ENCODE measurements at places on chromosomes 6 and 20.
A peak's percentile ranks its signal among the peaks of the same experiment; 100 is the strongest.

- DNase-seq: peak; percentile 30
These were observed 20.4 kb upstream of the BPIFB1 start for GRCh38 chr20:33262658-33263065.

- DNase-seq: peak; percentile 26
These were observed 36.0 kb downstream of the ATXN1 start for GRCh38 chr6:16725145-16725864.

- peak; percentile 64 for DNase-seq
These were observed 68.6 kb upstream of the CCN6 start for GRCh38 chr6:111985202-111985731.

DNA sequence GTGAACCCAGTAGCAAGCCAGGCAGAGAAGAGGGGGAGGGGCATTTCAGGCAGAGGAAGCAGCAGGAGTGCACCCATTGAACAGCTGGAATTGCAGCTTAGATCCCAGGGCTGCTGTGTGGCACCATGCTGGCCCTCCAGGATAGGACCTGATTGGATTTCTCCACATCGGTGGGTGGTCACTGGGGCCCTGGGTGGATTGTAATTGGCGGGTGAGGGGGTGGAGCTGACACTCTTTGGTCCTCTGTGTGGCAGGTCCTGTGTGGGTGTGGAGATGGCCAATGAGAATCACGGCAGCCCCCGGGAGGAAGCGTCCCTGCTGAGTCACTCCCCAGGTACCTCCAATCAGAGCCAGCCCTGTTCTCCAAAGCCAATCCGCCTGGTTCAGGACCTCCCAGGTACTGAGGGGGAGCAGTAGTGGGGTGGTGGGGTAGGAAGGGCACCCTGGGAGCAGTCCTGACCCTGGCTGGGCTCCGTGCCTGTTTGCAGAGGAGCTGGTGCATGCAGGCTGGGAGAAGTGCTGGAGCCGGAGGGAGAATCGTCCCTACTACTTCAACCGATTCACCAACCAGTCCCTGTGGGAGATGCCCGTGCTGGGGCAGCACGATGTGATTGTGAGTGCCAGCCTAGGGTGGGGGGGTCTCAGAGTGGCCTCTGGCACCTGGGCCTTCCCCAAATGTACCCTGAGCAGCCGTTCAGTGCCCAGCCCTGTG is 4.4 kb downstream of the PCIF1 start:
- no peak for DNase-seq

- no peak for DNase-seq
These were observed 20.4 kb downstream of the ZNF184 start for GRCh38 chr6:27452496-27452897.

- peak; percentile 46 for DNase-seq
These were observed 670.9 kb downstream of the QKI start for GRCh38 chr6:164085091-164086075.

GRCh38 chr6:160520043-160520904 is 143.8 kb downstream of the LPA start:
- DNase-seq: peak; percentile 85

GRCh38 chr20:40481337-40481736 is 207.7 kb downstream of the MAFB start:
- no peak for DNase-seq

DNA sequence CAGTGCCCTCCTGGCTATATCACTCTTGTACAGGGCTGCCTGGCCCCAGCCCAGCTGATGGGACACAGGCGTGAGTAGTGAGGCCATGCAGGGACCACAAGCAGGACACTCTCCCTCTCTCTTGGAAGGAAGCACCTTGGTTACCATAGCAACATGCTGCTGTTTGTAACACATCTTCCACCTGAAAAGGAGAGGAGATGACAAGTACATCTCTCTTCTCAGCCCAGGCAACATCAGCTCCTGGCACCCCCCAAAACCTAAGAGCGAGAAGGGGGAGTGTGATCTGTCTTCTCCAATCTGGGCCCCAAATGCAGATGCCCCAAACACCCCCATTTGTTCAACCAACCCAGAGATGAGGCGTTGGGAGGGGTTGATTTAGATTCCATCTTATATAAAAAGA is 49.9 kb downstream of the KCNB1 start:
- no peak for DNase-seq

DNA sequence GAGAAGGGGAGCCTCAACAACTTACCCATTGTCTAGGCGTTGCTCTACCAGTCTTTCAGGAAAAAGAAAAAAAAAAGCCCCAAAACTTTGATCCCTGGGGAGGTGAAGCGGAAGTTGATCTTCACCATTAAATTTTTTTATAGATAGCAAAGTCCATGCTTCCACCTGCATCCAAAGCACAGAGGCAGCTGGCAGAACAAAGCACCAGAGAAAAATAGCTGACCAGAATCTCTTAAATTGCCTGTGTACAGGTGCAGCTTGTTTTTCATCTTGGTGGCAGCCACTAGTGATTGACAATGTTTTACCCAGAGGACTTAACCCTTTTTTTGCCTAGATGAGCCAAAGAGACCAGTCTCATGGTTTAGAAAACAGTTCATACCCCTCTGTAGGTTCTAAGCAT is 86.0 kb downstream of the MYB start:
- no peak for DNase-seq

GRCh38 chr20:20017844-20018185 is 653 bp downstream of the NAA20 start:
- DNase-seq: no peak

DNA sequence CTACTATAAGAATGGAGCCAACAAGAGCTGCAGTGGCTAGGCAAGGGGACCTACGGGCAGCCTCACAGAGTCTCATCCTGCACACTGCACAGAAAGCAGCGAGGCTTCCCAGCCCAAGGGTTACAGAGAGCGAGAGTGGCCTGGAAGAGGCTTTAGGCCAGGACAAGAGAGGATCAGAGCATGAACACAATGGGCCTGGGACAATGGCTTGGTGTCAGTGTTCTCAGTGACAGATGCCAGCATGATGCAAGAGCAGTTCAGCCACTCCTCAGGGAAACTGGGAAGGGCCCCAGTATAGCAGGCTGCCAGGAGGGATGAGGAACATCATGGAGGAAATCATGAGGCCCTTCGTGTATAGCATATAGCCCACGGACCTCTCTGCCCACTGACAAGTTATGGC is 108.0 kb downstream of the NUS1 start:
- DNase-seq: no peak

DNA sequence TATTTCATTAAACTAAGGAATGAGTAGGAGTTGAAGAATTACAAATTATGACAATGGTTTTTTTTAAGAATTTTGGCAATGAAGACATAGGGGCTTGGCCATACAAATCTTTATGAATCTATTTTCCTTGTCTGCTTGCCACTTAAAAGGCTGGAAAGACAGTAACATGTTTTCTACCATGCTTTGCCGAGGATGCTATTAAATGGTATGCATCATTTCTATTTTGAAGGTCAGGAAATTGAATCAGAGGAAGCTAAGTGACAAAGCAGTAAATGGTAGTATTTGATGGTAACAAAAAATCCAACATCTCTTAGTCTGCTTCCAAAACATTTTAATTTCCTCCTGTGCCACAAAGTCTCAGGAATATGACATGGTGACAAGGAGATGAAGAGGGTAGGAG is 287.2 kb downstream of the RFPL4B start:
- no peak for DNase-seq

GRCh38 chr20:3753098-3753497 is 14.5 kb downstream of the ADISSP start:
- DNase-seq: peak; percentile 91

DNA sequence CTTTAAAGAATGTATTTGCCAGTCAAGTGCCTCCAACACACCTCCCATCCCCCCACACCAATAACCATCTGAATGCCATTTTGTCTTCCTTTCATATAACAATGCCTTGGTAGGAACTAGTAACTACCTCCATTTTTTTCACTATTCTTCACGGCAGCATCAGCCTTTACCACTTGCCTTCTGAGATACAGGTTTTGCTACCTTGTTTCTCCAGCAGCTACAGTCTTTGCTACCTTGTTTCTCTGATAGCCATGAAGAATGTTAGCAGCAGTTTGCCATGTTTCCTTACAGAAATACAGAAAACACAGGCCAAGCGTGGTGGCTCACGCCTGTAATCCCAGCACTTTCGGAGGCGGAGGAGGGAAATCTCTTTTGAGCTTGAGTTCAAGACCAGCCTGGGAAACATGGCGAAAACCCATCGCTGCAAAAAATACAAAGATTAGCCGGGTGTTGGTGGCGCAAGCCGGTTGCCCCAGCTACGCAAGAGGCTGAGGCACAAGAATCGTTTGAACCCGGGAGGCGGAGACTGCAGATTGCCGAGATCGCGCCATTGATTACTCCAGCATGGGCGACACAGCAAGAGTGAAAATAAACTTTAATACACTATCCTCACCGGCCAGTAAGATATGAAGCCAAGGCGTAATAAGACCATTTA is 100.9 kb downstream of the HFE start:
- no peak for DNase-seq

DNA sequence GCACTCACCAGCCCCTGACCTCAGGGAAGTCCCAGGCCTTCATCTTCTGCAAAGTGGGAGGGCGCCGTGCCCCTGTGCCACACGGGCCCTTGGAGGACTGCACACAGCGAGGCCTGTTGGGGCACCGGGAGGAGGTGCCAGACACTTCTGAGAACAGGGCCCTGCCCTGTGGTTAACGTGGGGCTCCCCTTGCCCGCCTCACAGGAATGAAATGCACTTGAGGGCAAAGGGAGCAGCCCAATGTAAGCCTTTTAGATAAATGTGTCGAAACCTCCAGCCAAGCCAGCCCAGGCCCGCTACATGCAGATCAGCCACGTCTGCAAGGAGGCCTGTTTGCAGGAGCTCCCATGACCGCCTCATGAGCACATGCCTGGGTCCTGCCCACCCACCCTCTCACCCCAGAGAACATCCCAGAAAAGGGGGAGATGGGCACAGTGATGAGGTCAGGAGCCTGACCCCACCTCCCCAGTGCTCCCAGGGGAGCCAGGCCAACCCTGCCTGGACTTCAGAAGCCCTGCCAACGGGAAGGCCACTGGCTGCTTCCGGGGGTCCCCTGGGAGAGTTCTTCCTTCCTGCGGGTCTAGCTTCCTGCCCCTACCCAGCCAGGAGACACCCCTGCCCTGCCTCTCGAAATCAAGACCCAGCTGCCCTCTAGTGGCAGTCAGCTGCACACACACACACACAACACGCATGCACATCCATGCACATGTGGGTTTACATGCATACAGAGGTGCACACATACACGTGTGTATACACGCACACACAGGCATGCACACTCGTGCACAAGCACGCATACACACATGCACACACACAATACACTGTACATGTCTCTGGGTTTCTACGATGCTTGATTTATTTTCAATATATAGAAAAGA is 178.7 kb downstream of the TAF4 start:
- DNase-seq: peak; percentile 67

DNA sequence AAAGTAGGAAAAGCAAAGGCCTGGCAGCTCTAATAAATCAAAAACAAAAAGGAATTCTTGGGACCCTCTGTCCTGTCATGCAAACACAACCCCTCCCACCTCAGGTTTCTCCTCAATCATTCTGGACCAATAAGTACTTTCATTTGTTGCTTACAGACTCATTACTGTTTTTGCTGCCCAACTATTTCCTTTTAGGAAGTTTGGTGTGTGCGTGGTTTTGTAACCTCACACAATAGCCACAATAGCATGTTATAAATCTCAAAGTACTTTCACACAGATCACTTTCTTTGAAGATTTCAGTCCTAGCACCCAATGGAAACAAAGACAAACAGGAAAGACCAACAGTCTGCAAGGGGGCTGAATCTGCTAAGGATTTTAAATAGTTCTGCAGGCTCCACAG is 4.5 kb downstream of the MRPL14 start:
- DNase-seq: no peak

DNA sequence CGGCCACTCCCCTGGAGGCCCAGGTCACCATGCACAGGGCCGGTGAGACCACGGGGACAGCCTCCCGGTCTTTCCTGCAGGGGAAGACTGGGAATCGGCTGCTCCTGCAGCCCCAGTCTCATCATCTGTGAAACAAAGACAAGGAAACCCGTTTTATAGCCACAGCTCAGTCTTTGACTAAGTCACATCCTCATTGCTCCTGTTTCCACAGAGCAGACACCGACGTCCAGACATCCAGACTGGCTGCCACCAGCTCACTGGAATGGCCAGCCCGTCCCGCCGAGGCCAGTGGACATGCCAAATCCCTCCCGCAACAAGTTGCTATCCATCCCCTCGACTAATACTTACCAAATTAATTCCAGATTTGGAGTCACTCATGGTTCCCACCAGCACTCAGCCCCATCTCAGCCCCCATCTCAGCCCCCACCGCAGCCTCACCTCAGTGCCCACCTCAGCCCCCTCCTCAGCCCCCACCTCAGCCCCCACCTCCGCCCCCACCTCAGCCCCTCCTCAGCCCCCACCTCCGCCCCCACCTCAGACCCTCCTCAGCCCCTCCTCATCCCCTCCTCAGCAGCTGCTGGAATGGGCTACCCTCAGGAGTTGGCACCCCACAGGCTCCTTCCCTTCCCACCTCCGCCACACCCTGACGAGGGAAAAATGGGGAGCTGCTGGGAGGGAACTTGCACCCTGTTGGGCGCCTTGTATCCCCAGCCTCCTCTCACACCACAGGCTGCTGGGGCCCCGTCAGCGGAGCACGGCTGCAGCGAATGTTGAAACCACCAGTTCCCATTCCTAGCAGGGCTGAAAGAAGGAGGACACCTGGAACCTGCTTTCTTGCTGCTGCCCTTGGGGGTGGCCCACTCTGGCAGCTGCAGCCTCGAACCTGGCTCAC is 48.7 kb downstream of the YTHDF1 start:
- no peak for DNase-seq

DNA sequence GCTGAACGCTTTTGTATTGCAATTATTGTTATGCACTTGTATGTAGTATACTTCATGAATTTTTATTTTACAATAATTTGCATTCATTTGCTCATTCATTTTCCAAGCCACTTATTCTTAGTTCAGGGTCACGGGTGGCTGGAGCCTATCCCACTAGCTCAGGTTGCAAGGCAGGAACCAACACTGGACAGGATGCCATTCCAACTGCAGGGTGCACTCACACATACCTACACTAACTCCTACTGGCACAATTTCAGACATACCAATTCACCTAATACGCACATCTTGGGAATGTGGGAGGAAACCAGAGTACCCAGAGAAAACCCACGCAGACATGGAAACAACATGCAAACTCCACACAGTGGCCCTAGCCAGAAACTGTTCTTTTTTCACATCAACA is 61.8 kb downstream of the LMBRD1 start:
- no peak for DNase-seq

DNA sequence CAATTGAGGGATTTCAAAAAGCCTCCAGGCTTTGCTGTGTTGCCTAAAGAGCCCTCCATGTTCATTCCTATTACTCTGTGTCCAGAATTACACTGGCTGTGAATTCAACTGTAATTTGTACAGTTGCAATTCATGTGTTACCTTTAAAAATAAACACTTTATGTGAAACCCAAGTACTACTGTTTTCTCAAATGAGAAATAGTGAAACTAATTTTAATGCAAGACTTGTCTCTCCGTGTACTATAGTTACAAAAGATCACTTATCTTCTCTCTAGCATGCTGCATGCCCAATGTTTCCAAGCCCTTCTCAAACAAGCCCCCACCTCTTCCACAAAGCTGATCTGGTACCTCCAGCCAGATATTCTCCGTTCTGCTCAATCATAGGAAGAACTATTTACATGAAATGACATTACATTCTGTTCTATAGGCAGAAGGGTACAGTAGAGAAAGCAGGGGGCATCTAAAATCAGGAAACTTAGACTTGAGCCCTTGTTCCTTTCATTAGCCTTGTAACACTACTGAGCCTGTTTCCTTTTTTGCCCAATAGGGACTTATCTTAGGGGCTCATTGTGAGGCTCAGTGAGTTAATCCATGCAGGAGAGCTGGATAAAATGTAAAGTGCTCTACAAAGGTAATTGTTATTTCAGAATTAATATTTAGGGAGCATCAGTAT is 12.3 kb upstream of the COL9A1 start:
- no peak for DNase-seq

GRCh38 chr20:58642441-58642840 is 8.6 kb upstream of the STX16 start:
- no peak for DNase-seq
